Tibial nerve (tissue), 4 donors: ENCODE measurements at places on chromosomes 6 and 20. TPM values are rescaled to one million over a fixed set of nuclear protein-coding genes. Genes with fewer than 3 reads are reported as not detected.

DNA sequence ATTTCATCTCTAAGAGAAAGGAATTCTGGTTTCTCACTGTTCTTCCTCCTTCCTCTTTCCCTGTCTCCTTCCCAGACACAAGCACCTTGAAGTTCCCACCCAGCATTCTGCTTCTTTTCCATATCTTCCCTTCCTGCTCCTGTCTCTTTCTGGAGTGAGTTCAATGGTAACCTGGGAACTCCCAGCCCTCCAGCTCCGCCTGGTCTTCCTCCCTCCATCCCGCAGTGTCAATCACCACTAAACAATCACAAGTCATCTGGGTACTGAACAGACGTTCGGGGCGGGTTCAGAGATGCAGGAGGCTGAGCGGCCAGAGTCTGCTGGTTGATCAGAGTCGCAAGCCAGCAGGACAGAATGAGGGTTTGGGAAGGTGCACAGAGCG is 7.7 kb downstream of the TTBK1 start:
- no peak for DNase-seq

DNA sequence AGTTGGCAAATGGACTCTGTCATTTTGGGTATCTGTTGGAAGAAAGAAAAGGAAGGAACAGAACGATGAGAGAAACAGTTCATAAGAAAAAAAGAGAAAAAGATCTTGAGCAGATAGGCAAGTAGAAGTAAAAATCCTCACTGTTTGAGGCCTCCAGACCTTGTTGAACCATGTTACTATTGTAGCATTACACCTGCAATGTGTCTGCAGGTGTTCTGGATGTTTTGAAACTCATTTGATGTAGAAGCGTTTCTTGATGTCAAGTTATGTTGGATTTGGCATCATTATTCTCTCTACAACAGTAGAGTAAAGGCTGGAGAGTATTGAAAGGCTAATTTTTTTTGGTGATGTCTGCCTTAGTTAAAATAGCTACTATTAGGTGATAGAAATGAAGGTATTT is 108.7 kb downstream of the CARMIL1 start:
- no peak for DNase-seq

GRCh38 chr6:14070457-14070856 is 47.1 kb upstream of the CD83 start:
- DNase-seq = no peak

- DNase-seq = no peak
Measured at GRCh38 chr20:46646122-46646521, 5.1 kb downstream of the SLC13A3 start.

DNA sequence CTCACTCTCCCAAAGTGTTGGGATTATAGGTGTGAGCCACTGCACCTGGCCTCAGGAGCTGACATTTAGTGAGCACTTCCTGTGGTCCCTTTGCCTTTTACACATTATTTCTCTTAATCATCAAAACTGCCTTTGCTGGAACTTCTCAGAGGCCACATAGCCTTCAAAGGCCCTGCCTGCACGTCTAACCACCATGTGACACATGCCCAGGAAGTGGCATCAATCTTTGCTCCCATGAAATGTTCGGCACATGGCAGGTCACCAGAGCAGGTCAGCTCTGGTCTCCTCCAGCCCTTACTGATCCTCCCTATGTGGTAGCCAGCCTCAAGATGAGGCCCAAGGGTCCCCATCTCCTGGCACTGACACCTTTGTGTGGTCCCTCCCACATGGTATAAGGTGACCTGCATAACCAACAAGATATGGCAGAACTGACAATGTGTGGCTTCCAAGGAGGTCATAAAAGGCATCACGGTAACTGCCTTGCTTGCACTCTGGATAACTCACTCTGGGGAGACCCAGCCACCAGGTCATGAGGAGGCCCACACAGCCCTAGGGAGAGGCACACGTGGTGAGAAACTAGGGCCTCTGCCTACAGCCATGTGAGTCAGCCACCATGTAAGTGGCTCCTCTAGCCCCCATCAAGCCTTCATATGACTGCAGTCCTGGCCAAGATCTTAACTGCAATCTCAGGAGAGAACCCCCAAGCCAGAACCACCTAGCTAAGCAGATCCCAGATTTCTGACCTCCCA is 28.8 kb upstream of the HMGA1 start:
- DNase-seq = no peak

- no peak for DNase-seq
Measured at GRCh38 chr6:164243949-164244348, 829.4 kb downstream of the QKI start.

DNA sequence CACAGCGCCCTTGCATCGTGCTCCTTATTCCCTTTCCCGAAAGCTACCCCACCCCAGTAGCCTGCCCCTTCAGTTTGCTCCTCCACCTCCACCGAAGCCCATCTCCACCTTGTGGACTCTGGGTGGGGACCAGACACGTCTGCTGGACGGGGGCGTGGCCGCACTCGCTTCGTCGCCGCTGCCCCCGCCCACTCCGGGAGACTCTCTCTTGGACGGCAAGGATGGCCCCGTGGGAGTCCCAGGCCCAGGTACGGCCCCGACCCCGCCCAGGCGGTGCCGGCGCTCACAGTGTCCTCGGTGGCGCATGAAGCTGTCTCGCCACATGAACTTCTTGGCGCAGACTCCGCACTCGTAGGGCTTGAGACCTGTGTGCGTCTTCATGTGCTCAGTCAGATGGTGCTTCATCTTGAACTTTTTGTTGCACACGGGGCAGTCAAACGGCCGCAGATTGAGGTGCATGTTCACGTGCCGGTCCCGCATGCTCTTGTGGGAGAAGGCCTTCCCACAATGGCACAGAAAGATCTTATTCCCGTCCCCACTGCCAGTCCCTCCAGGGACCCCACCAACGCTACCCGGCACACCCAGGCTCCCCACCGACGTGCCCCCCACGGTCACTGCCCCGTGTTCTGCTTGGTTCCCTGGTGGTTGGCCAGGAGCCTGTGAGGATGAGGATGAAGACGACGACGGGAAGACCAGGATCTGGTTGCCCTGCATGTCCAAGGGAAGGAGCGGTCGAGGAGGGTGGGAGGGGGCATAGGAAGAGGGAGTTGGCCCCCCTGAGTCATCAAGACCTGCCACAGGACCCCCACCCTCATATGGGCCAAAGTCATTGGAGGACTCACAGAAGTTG is 1.3 kb upstream of the TAPBP start:
- DNase-seq = no peak

PRL gene
- total RNA-seq = not detected

GRCh38 chr20:51553897-51554486 is 11.5 kb upstream of the NFATC2 start:
- DNase-seq = no peak

- no peak for DNase-seq
Measured at GRCh38 chr6:26331218-26332073, 33.6 kb upstream of the BTN3A2 start.

- DNase-seq = no peak
Measured at GRCh38 chr20:20216941-20217340, 151.0 kb upstream of the INSM1 start.

- DNase-seq = peak; percentile 80
Measured at GRCh38 chr6:142926494-142927270, 18.3 kb downstream of the HIVEP2 start.

PCMT1 gene
- total RNA-seq = 135 TPM

DNA sequence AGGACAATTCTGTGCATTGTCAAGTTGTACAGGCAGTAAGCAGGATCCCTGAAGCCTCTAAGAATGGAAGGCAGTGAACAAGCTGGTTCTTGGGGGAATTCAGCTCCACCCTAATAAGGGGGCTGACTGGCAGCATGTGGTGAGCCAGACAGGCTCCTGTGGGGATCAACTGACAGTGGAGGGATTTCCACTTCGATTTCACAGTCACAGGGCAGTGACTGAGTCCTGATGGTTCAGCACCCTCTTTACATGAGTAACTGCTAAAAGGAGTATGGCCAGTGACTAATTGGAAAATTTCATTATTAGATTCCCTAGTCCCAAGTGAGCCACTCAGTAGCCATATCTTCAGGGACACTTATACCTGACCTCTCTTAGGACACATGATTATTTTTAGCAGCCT is 78.4 kb downstream of the NDUFAF5 start:
- DNase-seq = no peak

- no peak for DNase-seq
Measured at GRCh38 chr20:49979030-49979832, 3.5 kb upstream of the SNAI1 start.

DNA sequence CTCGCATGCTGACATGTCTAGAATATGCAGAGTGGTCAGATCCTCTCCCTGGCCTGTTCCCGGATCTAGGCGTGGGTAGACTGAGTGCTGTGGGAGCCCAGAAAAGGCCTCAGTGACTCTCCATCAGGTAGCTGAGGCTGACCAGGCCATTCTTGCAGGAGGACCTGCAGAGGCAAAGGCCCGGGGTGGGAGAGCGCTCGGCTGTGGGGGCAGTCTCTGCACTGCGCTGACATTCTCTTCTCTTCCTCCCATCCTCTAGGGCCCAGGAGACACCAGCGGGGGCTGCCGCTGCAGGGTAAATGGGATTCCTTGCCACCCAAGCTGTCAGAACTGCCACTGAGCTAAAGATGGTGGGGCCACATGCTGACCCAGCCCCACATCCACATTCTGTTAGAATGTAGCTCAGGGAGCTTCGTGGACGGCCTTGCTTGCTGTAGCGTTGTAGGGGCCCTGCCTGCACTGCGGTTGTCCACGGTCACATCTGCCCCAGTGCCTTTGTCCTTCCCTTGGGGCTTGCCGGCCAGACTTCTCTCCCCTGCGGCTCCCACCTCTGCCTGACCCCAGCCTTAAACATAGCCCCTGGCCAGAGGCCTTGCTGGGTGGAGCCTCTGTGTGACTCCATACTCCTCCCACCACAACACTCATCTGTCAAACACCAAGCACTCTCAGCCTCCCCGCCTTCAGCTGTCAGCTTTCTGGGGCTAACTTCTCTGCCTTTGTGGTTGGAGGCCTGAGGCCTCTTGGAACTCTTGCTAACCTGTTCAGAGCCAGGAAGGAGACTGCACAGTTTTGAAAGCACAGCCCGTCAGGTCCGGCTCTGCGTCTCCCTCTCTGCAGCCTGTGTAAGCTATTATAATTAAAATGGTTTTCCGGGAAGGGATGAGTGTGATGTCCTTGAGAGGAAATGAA is 22.2 kb downstream of the RBCK1 start:
- DNase-seq = no peak

- no peak for DNase-seq
Measured at GRCh38 chr6:148383658-148384368, 41.2 kb downstream of the SASH1 start.

EDN1 gene
- total RNA-seq = 18.2 TPM

- DNase-seq = no peak
Measured at GRCh38 chr6:72624557-72625160, 2.8 kb downstream of the KCNQ5 start.
